ENCODE measurements at places on chromosomes 5 and 9.

DNA sequence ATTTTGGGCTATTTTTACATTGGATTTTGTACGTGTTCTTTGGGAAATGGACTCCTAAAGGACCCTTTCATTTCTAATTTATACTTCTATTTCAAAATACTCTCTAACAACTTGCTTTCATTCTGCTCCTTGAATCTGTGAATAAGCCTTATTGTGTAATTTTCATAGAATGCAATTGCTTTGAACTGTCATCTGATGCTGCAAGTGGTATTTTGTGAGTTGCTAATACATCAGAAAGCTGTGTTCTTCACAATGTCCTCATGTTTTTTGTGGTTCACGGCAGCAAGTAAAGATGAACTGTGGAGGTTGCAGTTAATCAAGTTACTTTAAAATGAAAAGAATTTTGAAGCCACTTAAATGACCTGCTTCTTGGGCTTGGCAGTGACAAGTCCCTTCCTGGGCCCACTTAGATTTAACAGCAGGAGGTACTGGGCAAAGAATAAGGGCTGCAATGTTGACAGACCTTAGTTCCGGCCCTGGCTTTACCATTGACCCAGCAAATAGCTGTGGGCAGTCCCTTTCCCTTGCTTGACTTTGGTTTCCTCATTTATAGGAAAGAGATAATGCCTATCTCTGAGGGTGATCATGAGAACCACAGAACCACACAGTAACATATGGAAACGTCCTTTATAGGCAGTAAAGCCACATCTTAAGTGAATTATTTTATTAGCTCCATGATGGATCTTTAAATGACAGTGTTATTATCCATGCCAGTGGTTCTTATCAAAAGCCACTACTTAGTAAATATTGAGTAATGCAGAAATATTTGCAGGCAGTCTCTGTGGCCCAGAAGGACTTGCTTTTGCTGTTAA lies 54.8 kb downstream of the IQGAP2 start:
- DNase-seq, result no peak

GRCh38 chr5:116423587-116424257 lies 150.9 kb downstream of the SEMA6A start:
- no peak for DNase-seq

DNA sequence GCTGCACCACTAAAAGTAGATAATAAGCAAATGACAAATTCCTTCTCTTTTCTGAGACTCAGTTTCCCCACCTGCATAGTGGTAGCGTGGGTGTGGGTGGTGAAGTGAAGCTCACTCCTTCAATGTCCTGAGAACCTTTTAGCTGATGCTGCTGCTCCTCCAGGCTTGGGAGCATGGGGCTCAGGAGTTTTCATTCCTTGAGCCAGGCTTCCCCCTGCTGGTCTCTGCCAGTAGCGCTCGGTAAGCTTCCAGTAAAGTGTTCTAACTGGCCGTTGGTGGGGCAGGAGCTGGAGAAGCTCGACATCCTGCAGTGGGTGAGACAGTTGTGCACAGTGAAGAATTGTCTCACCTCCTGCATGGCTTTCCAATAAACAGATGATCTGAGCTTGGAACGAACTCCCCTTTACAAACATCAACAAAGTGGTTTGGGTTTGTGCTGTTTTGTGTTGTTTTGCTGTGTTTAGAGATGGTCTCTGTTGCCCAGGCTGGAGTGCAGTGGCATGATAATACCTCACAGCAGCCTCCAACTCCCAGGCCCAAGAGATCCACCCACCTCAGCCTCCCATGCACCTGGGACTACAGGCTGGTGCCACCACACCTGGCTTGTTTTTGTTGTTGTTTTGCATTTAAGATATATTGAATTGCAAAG lies 34.6 kb downstream of the SPARC start:
- peak; percentile 36 for DNase-seq

DNA sequence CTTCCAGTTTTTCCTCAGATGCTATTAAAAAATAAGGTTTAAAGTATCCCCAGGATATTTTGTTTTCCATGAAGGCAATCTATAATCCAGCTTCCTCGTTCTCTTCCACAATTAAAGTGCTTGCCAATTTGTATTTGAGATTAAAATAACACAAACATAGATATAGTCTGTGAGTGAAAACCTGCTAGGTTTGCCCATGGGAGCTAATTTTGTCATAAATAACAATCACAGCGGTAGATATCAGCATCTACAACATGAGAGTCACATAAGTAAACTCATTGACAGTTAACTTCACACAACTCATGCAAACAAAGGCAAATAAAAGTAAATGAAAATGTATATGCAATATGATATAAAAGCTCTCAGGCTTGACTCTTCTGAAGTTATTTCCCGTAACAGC lies 29.2 kb upstream of the RASGRF2 start:
- no peak for DNase-seq

DNA sequence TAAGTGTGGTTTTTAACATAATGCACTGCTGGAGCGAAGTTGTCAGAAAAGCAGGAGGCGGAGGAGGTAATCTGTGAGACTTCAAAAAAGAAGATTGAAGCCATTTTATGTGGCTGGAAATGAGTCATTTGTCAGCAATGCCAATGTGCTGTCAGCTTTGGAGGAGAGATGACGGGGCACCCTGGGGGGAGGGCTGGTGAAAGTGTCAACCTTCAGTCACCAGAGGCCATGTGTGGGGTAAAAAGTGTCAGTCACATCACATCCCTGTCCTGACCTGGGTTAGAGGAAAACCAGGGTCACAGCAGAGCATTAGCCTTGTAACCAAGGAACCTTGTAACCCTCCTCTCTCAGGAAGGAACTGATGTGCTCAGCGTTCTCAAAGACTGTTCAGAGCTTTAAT lies 59.1 kb downstream of the TLR4 start:
- DNase-seq, result no peak

DNA sequence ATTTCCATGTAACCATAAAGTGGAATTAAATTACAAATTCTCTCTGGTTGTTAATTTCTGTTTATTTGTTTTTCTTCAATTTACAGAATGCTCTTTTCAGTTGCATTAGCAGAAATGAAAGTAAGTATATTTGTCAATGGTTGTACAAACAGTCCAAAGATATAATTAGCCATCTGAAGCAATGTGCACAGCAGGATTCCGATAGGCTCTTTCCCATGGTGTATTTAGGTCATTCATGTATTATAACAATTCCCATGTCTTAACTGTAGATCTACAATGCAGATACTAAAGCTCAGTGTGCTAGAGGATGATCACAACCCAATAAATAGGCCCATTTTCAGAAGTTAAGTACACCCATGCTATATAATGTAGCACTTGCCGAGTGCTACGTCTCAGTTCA lies 43.8 kb downstream of the RECK start:
- DNase-seq, result no peak

GRCh38 chr5:88602584-88602983 lies 280.4 kb downstream of the MEF2C start:
- no peak for DNase-seq

GRCh38 chr5:175629261-175629660 lies 28.6 kb upstream of the HRH2 start:
- no peak for DNase-seq

GRCh38 chr5:147361441-147362175 lies 126.8 kb downstream of the STK32A start:
- DNase-seq, result no peak

DNA sequence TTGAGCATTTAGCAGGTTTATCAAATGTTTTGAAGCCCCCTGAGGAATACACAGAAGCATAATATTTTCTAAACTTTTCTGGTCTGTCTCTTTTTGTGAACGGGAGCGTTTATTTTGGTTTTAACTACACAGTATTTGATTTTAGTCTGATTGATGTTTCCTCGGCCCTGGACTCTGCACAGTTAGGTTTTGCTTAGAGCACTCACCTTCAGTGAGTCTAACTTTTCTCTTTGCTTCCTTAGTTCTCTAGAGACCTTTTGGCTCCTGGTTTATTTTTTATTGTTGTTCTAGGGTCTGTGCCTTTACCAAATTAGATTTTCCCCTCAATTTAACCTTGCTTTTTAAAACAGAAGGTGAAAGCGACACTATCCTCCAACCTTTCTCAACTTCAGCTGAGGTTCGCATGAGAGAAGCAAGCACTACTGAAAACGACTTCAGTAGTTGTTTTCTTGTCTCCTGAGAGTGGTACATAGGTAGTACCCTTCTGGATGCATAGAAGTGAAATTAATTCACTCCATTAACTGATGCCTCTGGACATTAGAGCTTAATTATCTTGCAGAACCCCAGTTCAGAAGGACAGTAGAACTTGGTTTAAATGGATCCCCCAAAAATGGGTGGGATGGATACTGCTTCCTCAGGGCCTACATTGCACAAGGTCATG lies 166.7 kb upstream of the ELL2 start:
- DNase-seq, result no peak

GRCh38 chr5:137822984-137823383 lies 44.7 kb upstream of the MYOT start:
- DNase-seq, result no peak

DNA sequence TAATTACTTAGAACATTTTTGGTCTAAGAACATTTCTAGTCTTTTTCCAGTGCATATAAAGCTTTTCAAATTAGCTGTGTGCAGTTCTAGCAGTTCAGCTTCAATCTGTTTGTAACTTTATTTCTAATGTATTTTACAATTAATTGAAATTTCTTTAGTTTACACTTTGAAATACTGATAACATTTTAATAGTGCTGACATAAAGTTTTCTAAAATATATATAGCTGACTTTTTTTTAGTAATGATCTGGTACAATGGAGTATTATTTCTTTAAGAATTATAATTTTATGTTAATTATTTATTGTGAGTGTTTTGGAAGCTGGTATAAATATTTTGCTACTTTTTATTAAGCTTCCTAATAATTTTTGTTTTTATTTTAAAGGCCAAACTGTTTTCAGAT lies 43.3 kb downstream of the CCNH start:
- DNase-seq, result no peak

- DNase-seq, result no peak
Measured at GRCh38 chr5:107217721-107218130, 453.0 kb downstream of the EFNA5 start.

GRCh38 chr5:77398896-77399295 lies 93.2 kb downstream of the WDR41 start:
- no peak for DNase-seq

DNA sequence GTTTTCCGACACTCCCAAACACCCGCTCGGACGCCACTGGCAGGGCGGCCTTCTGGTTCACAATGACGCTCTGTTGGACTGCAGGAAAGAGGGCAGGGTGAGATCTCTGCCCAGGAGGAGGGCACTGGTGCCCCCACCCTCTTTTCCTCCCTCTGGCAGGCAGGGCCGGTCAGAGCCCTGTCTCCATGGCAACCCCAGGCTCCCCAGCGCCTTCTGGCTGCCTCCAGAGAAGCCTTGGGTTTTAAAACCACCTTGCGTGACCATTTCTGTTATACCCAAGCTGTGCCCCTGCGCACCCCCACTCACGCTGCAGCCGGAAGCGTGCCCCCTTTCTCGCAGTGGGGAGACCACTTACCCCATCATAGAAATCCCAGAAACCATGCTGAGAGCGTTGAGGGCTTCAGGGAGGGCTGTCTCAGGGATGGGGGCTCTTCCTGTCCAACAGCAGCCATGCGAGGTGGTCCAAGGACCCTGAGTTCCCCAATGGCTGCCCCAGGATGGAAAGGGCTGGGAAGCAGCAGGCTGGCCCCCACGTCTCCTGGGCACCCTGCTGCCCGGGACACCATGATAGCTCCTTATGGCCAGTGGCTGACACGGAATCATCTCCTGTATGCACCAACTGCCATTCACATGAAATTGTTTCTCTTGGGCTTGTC lies 7.3 kb downstream of the C9orf50 start:
- no peak for DNase-seq

GRCh38 chr9:135973277-135974219 lies 12.4 kb upstream of the UBAC1 start:
- DNase-seq, result no peak

DNA sequence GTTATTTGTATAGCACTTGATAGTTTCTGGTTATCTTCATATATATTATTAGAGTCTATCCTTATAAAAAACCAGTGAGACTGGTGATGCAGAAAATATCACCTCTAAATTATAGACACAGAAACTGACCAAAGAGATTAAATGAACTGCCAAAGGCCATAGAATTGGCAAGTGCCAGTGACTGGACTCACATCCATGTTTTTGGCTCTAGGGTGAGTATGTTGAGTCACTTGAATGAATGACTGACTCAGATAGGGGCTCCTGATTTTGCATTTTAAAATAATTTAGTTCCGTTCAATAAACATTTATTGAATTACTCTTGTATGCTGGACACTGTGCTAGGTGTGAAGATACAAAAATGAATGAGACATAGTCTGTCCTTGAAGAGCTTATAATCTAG lies 70.7 kb downstream of the NR2F1 start:
- no peak for DNase-seq

DNA sequence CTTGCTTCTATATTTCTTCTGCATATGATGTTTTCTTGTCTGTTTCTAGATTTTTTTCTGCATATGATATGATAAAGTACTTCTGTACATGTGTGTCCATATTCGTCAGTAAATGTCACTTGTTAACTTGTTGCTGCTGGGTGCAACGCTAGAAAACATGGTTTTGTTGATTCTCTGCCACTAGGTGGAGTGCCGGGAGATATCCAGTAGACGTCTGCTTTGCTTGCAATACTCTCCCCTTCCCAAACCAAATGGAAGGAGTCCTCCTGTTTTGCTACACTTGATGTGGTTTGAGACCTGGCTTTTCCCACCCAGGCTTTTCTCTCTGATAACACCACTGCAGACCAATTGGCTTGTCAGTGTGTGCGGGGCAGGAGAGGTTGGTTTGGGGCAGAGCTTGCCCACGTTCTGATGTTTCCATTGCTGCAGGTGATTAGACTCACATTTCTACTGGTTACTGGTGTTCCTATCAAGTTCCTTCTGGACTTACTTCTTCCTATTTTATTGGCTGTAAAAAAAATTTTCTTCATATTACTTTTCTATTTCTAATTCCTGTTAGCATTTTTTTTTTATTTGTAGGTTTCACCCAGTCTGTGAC lies 900.0 kb upstream of the CDH10 start:
- no peak for DNase-seq

DNA sequence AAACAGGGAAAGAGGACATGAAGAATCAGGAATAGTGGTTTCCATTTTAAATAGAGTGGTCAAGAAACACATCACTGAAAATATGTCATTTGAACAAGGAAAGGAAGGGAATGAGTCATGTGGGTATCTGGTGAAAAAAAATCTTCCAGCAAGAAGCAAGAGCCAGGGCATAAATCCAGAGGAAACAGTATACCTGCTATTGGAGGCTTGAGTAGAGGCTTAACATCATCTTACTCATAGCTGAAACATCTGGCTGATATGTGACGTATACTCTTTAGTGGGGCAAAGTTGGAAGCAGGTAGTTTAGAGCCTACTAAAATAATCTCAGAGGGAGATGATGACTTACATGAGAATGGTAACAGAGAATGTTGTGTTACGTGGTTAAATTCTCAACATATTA lies 517.2 kb downstream of the CAAP1 start:
- DNase-seq, result no peak

- no peak for DNase-seq
Measured at GRCh38 chr9:111527347-111527746, 2.4 kb downstream of the ZNF483 start.

DNA sequence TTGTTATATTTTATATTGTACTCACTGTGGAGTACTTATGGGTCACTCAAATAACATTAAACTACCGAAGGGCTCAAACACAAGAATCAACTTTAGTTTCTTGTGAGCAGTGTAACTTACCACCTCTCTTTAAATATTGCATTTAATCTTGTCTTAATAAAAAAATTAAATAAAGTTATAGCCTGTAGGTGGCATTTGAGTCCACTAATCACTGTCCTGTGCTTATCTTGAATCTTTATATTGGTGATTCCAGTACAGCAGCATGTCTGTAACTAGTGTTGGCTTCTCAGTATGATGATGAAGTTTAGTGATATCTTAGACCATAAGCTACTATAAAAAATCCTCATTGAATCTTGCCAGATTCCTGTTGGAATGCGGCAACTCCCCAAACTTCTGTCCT lies 313.8 kb downstream of the FAM170A start:
- DNase-seq, result no peak

- no peak for DNase-seq
Measured at GRCh38 chr5:143932584-143932983, 120.6 kb downstream of the HMHB1 start.

All from CD8-positive, alpha-beta memory T cell (primary cell).